ENCODE measurements at places on chromosomes 13 and 19. TPM values are rescaled to one million over a fixed set of nuclear protein-coding genes. Genes with fewer than 3 reads are reported as not detected.

GRCh38 chr13:36839981-36840380, 21.0 kb downstream of the RFXAP start:
- no peak for DNase-seq

GRCh38 chr13:42038661-42039456, 9.6 kb upstream of the DGKH start:
- DNase-seq = no peak

DNA sequence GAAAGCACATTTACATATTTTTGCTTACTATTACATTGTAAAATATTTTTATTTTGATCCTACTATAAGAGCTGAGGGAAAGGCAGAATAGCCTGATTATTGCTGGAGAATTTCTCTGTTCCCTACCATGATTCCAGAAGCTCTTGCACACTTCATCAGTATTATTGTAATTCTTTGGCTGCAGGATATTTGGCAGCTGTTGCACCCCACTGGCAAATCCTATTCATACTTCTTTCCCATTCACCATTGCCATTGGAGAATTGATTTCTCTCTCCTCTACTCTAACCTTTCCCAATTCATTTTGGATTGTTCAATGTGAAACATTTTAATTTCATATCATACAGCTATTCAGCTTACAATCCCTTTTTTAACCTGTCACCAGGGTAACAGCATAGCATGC, 238.0 kb downstream of the GGACT start:
- no peak for DNase-seq

DNA sequence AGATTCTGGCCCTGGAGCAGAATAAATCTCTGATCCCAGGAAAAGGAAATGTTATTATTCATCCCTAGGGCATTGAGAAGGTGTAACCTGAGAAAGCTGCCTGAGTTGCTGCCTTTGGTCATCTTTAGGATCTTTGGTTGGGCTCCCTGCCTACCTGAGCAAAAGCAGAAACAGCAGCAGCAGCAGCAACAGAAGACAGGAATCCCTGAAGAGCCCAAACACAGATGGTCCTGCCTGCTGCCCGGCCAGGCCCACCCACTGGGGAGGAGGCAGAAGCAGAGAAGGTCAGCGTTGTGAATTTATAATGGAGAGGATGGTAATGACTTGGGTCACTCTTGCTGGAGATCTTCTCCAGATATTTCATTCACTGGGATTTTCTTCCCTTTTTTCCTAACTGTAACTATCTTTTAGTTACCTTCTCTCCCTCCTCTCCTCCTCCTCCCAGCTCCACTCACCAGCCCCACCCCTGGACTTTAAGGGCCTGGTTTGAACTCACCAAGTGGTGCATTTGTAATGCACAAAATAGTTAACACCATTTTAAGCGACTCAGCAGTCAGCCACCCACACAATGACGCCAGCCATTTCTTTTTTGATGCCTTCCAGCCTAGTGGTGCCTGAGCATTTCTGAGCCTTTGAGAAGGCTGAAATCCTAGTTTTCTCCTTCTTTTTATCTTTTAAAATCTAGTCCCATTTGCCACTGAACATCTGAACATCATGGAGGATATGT, 91.7 kb downstream of the HSPH1 start:
- no peak for DNase-seq

DNA sequence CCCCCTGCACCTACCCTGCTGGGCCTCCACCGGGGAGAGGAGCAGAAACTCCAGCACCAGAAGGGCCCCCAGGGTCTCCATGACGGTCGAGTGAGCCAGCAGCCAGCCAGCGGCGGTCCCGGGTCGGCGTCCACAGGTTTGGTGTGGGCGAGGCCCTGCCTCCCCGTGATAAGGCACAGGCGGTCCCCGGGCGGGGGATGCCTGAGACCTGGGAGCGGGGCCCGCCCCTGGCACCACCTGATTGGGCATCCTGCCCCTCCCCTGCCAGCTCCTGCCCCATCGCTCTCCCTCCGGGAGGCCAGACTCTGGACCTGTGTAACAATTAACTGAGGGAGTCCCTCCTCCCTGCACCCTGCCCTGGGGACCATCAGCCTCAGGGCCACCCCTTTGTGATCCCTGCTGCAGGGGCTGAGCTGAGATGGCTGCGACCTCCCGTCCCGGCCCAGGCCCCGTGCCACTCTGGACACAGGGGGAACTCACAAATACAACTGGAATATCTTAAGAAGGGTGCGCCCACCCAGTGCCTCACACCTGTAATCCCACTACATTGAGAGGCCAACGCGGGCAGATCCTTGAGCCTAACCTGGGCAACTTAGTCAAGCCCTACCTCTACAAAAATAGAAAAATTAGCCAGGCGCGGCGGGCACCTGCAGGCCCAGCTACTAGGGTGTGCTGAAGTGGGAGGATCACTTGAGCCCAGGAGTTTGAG, at the start of gene SMIM24:
Gene SMIM24, minus strand, starts transcription at position 143 of the 709 bp plus-strand sequence. Its CDS starts 62 bp downstream, at position 81.
- no peak for DNase-seq

DNA sequence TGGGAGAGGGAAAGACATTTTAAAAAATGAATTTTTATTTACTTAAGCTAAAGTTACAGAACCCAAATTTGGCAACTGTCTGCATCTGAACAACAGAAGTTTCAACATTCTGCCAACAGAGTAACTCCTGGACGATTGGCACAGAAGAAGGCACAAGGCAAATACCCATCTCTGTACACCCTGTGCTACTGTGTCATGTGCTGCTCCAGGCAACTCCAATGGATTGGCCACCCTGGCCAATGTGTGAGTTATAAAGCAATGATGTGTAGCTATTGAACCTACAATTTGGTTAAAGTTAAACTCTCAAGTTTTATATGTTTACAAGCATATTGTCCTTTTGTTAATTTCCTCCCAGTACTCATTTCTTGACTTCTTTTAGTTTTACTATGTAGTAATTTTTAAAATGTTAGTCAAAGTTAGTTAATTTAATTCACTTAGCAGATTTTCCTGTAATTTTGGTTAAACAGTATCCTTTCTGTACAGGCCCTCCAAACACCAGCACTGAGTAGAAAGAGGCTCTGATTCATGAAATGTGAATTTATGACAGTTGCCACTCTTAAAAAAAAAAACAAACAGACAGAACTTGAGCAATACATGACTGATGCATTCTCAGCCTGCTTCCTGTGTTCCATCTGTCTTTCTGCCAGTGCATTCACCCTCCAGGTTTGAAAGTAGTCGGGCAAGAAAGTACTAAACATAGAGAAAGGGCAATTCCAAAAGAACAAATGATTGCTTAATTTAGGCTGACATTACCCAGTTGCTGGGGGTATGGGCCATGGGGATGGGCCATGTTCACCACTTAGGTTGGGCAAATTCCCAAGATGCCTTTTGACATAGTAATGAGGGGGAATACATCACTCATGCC, 5.9 kb downstream of the STARD13 start:
- DNase-seq = no peak

The ZNF677 gene
- 3.1 TPM for total RNA-seq

The NCAN gene
- 0.08 TPM for total RNA-seq

Measured in naive thymus-derived CD4-positive, alpha-beta T cell (primary cell).